Muscle of back (tissue), 13 donors: ENCODE measurements at places on chromosomes 5 and 9.
A peak's percentile ranks its signal among the peaks of the same experiment; 100 is the strongest.

DNA sequence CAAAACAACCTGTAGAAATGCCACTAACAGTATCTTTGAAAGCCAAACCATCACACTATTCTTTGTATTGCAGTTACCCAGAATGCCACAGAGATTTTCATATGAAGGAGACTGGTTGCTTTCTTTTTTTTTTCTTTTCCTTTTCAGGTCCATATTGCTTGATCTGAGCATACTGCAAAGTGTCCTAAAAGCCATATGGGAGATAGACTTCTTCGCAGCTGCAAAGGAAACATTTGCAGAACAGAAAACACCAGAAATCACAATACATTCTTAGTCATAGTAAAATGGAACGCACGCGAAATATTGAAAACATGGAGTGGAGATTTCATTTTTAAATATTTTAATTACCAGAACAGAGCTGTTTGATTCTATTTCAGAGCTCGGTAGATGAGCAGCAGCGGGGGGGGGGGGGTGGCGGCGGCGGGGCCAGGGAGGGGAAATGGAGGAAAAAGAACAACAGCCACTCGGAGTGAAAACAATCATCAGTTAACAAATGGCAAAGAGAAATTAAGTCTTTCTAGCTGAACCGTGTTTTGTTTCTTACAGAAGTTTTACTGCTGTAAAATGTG lies 284.1 kb downstream of the NFIB start:
- DNase-seq = peak; percentile 35

- peak; percentile 81 for DNase-seq
These were observed 419.4 kb downstream of the MTRR start for GRCh38 chr5:8288334-8288733.

DNA sequence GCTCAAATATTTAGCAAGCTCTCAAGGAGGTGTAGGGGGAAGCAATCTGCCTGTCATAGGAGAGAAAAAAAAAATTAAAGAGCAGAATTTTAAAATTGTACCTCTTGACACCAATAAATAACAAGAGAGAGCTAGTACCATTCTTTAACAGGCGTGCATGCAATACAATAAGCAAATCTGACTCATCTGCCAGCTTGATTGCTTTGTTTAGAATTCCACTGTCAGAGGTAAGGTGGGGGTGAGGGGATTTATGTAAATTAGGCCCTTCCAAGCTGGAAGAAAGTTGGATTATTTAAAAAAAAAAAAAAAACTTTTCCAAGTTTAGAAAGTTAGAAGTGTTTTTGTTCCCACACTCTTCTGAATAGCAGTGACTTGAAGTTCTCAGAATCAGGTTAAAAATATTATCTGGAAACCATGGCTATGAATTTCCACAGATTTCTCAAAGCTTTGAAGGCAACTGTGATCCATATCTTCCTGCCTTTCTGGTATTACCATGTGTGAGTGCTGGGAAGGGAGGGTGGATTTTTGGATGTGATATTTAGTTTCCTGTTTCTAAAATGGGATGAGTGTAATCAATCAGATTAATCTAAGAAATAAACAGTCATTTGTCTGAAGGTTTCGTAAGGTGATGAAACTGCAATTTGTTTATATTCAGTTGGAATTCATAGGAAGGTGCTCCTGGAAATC lies 477.5 kb downstream of the TLE4 start:
- DNase-seq = no peak

DNA sequence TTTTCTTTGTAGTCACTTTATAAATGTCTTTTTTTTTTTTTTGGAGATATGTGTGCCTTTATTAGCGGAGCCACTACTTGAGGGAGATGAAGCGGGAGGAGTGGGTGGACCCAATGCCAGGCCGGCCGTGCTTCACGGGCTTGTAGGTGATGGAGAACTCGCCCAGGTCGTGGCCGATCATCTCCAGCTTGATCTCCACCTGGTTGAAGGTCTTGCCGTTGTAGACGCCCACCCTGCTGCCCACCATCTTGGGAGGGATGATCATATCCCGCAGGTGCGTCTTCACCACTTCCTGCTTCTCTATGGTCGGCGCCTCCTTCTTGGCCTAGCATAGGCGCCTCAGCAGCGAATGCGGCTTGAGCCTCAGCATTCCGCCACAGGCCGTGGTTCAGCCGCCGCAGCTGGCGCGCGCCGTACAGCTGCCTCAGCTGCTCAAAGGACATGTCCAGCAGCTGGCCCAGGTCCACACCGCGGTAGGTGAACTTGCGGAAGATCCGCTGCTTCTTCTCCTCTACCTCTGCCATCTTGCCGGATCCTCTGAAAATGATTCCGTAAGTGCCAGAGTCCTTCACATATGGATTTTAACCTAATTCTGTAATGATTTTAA lies 1095.6 kb downstream of the MAT2B start:
- DNase-seq = no peak

GRCh38 chr5:16787278-16787677 lies 148.8 kb downstream of the MYO10 start:
- no peak for DNase-seq

DNA sequence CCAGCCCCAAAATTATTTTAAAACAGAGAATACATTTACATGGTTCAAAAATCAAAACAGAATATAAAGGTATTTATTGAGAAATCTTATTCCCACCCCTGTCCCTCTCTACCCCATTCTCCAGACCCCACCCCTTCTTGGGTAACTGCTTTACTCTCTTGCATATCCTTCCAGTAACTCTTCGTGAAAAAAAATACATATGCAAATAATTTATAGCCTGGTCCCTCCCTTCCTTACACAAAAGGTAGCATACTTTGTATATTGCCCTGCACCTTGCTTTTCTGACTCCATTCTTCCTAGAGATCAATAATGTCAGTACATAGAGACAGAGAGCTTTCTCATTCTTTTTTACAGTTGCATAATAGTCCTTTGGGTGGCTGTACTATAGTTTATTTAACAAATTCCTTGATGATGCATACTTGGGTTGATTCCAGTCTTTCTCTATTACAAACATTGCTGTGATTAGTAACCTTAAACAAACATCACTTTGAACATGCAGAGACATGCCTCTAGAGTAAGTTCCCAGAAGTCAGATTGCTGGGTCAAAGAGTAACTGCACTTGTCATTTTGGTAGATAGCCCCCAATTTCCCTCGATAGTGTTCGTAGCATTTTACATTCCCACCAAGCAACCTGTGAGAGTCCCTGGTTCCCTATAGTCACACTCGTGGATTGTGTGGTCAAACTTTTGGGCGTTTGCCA lies 47.9 kb downstream of the STOM start:
- no peak for DNase-seq

- no peak for DNase-seq
These were observed 186.1 kb upstream of the MAST4 start for GRCh38 chr5:66410122-66410521.

DNA sequence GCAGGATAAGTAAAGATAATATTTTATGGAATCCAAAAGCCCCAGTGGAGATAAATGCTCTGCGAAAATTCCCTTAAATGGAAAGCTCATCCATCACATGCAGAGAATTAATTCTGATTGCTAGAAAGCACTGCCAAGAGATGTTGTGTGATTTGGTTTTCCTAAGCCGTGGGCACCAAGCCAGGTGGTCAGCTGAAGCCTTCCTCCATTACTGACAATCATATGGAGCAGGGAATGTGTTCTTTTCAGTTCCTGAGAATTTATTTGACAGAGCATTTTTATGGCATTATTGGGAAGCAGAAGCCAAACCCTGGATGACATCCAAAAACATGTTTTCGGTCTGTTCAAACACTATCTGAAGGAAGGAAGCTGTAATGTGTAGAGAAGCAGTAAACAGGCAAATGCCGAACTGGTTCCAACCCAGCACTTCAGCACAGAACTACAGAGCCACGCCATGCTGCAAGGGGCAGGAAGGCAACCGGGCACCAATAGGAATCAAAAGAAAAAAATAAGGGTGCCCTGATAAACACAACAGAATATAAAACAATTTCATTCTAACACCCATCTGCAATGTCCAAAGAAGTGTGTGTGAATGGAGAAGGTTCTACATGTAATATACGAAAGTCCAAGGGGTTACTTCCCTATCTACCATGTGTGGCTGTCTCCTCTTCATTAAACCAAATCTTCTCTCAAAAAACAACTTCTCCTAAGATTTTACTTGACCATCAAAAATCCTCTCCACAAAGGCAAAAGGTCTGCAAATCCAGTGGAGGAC lies 12.3 kb downstream of the ARSB start:
- peak; percentile 86 for DNase-seq

DNA sequence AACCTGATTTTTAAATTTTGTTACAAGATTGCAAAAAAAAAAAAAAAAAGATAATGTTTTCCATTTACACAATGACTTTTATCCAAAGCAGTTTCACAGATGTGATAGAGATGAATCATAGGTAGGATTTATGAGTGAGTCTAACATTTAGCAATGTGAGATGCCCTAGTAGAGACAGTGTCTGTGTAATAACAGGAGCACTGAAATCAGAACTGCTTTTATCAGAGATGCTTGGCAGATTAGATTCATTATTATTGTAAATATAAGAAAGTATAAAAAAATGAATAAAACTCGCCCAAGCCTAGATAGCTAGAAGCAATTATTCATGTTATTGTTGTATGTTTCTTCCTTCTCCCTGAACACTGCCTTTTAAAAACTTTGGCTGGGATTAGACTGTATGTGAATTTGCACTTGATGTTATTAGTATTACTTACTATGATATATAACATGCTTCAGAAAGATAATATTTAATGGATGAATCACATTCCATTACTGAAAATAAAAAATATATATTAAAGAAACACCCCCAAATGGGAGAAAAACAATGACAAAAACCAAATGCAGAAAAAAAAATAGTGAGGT lies 567.3 kb upstream of the KLF4 start:
- DNase-seq = no peak

DNA sequence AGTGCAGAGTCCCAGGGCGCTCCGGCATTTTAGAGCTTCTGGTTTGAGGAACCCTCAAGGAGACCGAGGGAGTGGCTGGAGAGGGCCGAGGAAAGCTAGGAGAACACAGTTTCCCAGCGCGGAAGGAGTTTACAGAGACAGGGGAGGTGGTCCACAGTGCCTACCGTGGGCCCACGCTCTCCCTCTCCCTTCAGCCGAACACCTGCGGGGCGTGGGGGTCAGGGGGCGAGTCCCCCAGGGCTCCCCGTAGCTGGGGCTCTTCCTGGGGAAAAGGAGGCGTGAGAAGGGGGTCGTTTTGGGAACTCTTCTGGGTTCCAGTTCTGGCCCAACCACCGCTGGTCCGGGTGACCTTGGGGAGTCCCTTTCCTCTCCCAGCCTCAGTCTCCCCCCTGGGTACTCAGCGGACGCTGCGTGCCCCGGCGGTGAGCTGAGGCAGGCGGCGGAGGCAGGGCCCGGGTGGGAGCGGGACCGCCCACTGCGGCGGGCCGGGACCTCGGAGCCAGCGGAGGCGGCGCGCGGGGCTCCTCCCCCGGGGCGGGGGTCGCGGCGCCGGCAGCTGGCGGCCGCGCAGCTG lies 368 bp upstream of the FRMPD1 start:
- no peak for DNase-seq
